Heart left ventricle (tissue), 16 donors: ENCODE measurements at places on chromosomes 11 and 22.

GRCh38 chr22:26512149-26512793, at the start of gene TFIP11:
Gene TFIP11 (minus strand): TSS chr22:26512473. CDS start chr22:26510272, 2,201 bp downstream.
- H3K36me3 ChIP-seq = no peaks in the 10 kb centered on the region
- DNase-seq = peak; percentile 97
- H3K4me3 ChIP-seq = peak within 1 kb of the TSS; percentile 77
- no peaks in the 10 kb centered on the region for H3K27me3 ChIP-seq
- peaks cover 23% of the 10 kb centered on the region for H3K4me1 ChIP-seq

DNA sequence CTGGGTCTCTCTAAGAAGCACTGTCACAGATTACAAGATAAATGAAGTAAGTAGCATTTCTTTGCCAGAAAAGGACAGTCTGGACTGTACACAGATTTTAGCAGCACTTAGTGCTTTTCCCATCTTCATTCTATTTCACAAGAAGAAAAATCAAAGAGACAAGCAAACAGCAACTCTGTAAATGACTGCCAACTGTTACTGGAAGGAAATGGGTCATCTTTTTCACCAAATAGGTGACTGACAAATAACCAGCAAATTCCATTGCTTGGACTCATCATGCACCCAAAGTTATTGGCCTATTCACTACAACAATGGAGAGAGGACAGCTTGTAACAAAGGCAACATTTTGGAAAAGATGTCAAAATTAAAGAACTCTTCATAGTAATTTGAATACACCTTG, 28.9 kb upstream of the CARD18 start:
- no peaks in the 10 kb centered on the region for H3K4me1 ChIP-seq
- no peak overlapping the region for H3K27ac ChIP-seq
- no peaks in the 10 kb centered on the region for H3K27me3 ChIP-seq
- DNase-seq = no peak
- H3K36me3 ChIP-seq = no peaks in the 10 kb centered on the region

GRCh38 chr22:31340765-31341247, 5.3 kb downstream of the PATZ1 start:
- no peak for DNase-seq
- H3K27ac ChIP-seq = no peak overlapping the region
- peaks cover 8% of the 10 kb centered on the region for H3K36me3 ChIP-seq
- no peak overlapping the region for H3K4me3 ChIP-seq
- no peaks in the 10 kb centered on the region for H3K27me3 ChIP-seq
- peaks cover 22% of the 10 kb centered on the region for H3K4me1 ChIP-seq

- no peaks in the 10 kb centered on the region for H3K27me3 ChIP-seq
- no peaks in the 10 kb centered on the region for H3K36me3 ChIP-seq
- no peak overlapping the region for H3K4me3 ChIP-seq
- DNase-seq = no peak
- H3K27ac ChIP-seq = no peak overlapping the region
Measured at GRCh38 chr11:11864803-11865202, 23.0 kb downstream of the USP47 start.

DNA sequence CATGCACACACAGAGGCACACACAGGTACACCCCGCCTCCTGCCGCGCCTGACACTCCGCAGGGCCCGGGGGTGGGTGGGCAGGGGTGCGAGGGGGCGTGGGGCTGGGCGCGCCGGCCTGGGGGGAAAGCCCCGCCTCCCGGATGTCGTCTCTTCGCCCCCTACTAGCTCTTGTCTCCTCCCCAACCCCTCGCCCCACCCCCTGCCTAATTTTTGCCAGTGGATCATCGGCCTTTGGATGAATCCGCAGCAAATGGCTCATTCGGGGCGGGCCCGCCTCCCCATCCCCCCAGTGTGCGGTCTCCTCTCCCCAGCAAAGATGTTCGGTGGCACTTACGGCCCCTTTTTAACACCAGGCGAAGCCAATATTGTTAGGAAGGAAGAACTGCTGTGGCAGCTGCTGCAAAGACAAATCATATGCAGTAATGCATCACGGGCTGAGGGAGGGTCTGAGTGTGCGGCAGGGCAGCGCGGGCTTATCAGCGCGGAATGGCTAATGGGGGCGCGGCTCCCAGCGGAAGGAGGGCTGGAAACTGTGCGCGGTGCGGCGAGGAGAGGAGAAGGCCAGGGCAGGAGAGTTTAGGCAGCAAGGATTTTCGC, 13.4 kb upstream of the NECTIN1 start:
- no peaks in the 10 kb centered on the region for H3K4me1 ChIP-seq
- no peak for DNase-seq
- H3K27ac ChIP-seq = no peak overlapping the region
- no peaks in the 10 kb centered on the region for H3K36me3 ChIP-seq
- no peak overlapping the region for H3K4me3 ChIP-seq
- H3K27me3 ChIP-seq = peaks cover 16% of the 10 kb centered on the region

GRCh38 chr11:106233191-106233590, 155.7 kb downstream of the AASDHPPT start:
- no peaks in the 10 kb centered on the region for H3K27me3 ChIP-seq
- no peak overlapping the region for H3K4me3 ChIP-seq
- H3K4me1 ChIP-seq = no peaks in the 10 kb centered on the region
- H3K36me3 ChIP-seq = no peaks in the 10 kb centered on the region

GRCh38 chr22:43253839-43254238, 66.9 kb upstream of the TTLL12 start:
- no peak overlapping the region for H3K4me3 ChIP-seq
- no peak for DNase-seq
- H3K27ac ChIP-seq = no peak overlapping the region
- H3K4me1 ChIP-seq = no peaks in the 10 kb centered on the region
- no peaks in the 10 kb centered on the region for H3K27me3 ChIP-seq

DNA sequence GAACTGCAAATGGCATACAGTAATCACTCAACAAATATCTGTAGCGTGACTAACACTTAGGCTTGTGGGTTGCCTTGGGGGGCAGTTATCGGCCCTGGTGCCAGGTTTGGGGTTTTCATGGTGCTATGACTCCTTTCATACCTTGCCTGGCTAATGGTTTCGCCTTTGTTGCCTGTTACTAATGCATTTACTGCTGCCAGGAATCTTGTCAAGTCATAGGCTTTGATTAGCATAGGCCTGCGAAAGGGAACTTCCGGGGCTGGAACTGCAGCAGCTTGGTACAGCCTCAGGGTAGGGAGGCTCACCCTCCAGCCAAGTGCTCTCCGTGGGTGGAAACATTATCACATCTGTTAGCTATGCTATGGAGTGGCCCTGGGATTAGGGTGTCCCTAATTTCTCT, 13.2 kb downstream of the SLC25A18 start:
- H3K36me3 ChIP-seq = no peaks in the 10 kb centered on the region
- H3K27me3 ChIP-seq = no peaks in the 10 kb centered on the region
- H3K4me1 ChIP-seq = peaks cover 35% of the 10 kb centered on the region
- DNase-seq = no peak

DNA sequence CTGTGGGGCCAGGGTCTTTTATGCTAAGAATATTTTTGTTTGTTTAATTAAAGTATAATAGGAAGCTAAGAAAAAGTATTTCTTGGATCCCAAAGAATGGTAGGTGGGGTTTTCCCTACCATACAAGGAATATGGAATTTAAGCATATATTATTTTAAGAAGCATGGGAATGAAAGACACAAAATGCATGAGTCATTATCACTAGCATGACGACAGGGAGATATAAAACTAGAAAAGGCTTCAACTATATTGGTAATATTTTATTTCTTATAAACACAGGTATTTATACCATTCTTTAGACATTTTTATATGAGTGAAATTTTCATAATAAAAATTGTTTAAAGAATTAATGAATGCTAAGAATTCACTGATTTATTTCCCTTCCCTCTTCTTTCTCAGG, 39.3 kb upstream of the SOX6 start:
- no peaks in the 10 kb centered on the region for H3K36me3 ChIP-seq
- H3K4me1 ChIP-seq = no peaks in the 10 kb centered on the region
- H3K4me3 ChIP-seq = no peak overlapping the region
- no peak for DNase-seq

- H3K4me1 ChIP-seq = peaks cover 18% of the 10 kb centered on the region
- H3K27me3 ChIP-seq = no peaks in the 10 kb centered on the region
- no peak for DNase-seq
- no peak overlapping the region for H3K27ac ChIP-seq
- no peak overlapping the region for H3K4me3 ChIP-seq
Measured at GRCh38 chr11:14075118-14076078, 112.9 kb downstream of the SPON1 start.

DNA sequence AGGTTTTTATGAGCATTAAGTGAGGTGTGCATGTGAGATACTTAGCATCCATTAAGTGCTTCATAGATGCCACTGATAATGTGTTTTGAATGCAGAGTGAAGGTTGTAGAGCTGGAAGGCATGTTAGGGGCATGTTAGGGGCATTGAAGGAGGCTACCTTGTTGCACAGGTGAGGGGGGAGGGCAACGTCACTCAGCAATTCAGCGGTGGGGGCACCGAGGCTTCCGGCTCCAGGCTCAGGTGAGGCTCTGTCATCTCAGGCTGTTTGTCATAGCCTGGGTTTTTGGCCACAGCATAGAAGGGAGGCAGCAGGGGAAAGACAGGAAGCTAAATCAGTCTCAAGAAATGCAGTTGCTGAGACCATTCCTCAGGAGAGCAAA, 299.0 kb downstream of the NTM start:
- H3K4me3 ChIP-seq = no peak overlapping the region
- no peaks in the 10 kb centered on the region for H3K4me1 ChIP-seq
- no peak overlapping the region for H3K27ac ChIP-seq
- H3K36me3 ChIP-seq = no peaks in the 10 kb centered on the region
- no peak for DNase-seq

- no peak overlapping the region for H3K27ac ChIP-seq
- no peak overlapping the region for H3K4me3 ChIP-seq
- no peaks in the 10 kb centered on the region for H3K36me3 ChIP-seq
- H3K4me1 ChIP-seq = no peaks in the 10 kb centered on the region
- no peak for DNase-seq
Measured at GRCh38 chr11:121553389-121553788, 100.6 kb upstream of the SORL1-AS1 start.
